ENCODE measurements at places on chromosomes 3 and 15.

GRCh38 chr15:92745845-92746271, 90.3 kb upstream of the FAM174B start:
- DNase-seq: no peak

GRCh38 chr15:47412136-47412535, 305.2 kb upstream of the SEMA6D start:
- no peak for DNase-seq

DNA sequence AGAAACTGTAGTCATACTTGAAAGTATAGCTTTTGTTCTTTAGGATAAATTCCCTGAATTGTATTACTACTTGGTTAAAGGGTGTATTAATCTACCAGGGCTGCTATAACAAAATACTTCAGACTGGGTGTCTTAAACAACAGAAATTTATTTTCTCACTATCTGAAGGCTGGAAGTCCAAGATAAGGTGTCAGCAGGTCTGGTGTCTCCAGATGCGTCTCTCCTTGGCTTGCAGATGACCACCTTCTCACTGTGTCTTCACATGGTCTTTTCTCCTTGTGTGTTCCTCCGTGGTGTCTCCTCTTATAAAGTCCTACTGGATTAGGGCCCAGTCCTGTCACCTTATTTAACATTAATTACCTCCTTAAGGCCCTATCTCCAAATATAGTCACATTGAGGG, 33.7 kb downstream of the MED12L start:
- DNase-seq: no peak

DNA sequence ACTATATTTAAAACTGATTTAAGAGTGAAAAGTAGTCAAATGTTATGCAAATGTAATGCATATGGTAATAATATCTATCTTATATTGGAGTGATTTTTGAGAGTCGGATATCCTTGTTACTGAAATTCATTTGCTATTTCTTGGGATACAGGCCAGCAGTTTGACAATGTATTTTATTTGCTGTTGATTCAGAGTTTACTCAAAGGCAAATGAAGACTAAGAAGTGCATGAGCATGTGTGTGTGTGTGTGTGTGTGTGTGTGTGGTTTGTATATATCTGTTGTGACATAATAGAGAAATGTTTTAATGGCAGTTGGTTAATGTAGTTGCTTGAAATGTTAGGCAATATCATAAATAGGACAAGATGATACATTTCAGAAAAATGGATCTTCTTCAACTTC, 39.0 kb downstream of the UNC13C start:
- no peak for DNase-seq

DNA sequence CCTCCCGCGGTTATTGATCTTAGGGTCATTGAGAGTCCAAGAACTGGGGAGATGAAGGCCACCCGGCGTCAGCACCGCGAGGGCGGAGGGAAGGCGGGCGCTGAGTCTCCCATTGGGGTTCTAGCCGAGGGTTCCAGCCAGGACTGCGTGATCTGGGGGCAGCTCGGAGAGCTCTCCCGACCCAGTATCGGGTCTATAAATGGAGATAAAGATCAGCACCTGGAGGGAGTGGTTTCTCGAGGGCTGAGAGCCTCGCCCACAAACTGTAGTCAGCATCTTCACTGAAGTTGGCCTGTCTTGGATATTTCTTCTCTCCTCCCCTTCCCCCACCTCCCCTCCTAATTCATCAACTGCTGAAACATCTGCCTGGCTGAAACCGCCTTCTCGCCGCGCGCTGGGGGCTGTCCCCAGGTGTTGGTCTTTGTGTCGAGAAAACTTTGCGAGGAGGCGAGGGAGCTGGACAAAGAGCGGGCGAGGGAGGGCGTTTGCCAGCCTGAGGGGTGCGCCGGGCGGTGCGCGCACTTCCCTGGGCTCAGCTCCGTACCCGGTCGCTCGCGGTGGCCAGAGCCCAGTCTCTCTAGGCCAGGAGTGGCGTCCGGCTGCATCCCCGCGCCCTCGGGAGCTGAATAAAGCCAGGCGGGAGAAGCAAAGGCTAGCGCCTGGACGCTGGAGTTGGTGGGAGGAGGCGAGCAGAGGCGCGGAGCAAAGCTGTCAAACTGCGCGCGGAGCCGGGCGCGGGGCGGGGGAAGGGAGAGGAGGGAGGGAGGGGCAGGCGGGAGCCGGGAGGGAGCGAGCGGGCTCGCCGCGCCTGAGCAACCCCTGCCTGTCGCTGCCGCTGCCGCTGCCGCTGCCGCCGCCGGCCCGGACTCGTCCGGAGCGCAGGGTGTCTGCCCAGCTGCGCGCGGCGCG, at the start of gene ST8SIA2:
Gene ST8SIA2 (plus strand): TSS at position 811 of the 909 bp plus-strand sequence. CDS start 184 bp downstream, outside the sequence.
- DNase-seq: no peak
